GM06990 (cell line): ENCODE measurements at places on chromosomes 6 and 20.
A peak's percentile ranks its signal among the peaks of the same experiment; 100 is the strongest.

DNA sequence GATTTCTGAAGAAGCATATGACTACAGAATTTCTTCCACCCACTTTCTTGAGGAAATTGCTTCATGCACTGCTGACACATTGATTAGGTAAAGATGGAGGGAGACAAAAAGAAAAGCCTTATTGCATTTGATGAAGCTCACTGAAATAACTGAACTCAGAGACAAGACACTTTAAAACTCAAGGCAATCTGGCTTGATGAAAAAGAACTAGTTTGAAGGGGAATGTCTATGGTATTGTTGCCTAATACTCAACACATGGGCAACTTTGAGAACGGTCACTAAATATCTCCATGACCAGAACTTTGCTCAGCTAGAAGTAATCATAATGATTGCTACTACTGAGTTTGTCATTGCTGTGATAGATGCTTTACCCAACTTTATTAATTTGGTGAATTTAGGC lies 38.1 kb downstream of the HTR1B start:
- no peak for DNase-seq

GRCh38 chr6:160789263-160790027 lies 87.4 kb downstream of the PLG start:
- DNase-seq: peak; percentile 52

- no peak for DNase-seq
Observed at GRCh38 chr6:56299916-56300315, 52.5 kb upstream of the COL21A1 start.

DNA sequence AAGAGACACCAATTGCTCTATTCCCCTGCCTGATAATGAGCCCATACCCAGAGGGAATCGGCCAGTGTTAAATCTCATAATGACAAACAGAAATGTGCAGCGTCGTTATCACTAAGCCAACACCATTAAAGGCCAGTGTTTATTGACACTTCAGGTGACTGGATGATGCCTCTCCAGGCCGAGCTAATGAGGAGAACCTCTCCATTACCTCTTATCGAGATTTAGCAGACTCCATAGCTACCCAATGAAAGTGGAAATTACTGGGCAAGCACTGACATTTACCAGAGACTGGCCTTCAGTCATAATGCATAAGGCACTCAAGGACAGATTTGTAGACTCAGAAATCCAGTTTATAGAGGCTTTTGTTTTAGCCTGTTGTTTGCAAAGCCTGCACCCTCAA lies 669.5 kb downstream of the MAFB start:
- no peak for DNase-seq

DNA sequence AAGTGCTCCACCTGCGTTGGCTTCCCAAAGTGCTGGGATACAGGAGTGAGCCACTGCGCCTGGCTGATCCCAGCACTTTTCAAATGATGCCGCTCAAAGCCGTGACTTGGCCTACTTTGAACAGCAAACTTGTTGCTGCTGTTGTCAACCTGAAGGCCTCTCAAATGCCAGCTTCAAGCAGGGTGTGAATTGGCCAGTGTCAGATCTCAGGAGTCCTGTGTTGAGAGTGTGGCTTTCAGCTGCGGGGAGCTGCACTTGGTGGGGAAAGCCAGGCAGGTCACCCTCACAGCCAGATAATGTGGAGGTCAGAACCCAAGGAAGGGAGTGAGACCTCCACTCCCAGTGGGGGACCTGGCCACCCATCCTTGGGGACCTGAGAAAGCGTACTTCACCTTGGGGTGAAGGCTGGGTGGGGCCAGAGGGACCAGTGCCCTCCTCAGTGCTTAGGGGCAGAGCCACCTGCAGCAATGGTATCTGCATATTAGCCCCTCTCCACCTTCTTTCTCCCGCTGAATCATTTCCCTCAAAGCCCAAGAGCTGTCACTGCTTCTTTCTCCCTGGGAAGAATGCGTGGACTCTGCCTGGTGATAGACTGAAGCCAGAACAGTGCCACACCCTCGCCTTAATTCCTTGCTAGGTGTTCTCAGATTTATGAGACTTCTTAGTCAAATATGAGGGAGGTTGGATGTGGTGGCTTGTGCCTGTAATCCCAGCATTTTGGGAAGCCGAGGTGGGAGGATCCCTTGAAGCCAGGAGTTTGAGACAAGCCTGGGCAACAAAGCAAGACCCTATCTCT lies 19.1 kb upstream of the PANK2 start:
- no peak for DNase-seq

- no peak for DNase-seq
Observed at GRCh38 chr6:33981421-33981820, 164.5 kb downstream of the GRM4 start.

DNA sequence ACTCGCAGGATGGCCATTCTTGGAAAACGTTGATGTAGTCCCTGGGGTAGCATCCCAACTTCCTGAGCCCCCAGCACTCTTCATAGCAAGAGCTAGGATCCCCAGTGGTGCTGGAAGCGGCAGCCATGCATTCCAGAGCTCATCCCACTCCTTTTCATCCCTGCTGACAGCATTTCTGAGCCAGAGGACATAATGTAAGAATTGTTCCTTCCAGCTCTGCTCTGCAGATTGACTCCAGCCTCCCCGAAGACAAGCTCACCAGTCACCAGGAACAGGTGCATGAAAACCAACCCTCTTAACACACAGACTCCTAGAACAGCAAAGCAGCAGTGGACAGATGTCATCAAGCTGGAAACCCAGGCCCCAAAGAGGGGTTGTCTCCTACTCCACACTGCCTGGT lies 3.8 kb downstream of the SLC13A3 start:
- no peak for DNase-seq

GRCh38 chr20:56422076-56422823 lies 10.2 kb downstream of the CASS4 start:
- no peak for DNase-seq
